ENCODE measurements at places on chromosomes 3 and 15. TPM values are rescaled to one million over a fixed set of nuclear protein-coding genes. Genes with fewer than 3 reads are reported as not detected.
A peak's percentile ranks its signal among the peaks of the same experiment; 100 is the strongest.

The NPAP1 gene
- total RNA-seq, result not detected

The GPR149 gene
- total RNA-seq, result not detected

The GPR160 gene
- 5.0 TPM for total RNA-seq

The WWTR1 gene
- 0.60 TPM for total RNA-seq

DNA sequence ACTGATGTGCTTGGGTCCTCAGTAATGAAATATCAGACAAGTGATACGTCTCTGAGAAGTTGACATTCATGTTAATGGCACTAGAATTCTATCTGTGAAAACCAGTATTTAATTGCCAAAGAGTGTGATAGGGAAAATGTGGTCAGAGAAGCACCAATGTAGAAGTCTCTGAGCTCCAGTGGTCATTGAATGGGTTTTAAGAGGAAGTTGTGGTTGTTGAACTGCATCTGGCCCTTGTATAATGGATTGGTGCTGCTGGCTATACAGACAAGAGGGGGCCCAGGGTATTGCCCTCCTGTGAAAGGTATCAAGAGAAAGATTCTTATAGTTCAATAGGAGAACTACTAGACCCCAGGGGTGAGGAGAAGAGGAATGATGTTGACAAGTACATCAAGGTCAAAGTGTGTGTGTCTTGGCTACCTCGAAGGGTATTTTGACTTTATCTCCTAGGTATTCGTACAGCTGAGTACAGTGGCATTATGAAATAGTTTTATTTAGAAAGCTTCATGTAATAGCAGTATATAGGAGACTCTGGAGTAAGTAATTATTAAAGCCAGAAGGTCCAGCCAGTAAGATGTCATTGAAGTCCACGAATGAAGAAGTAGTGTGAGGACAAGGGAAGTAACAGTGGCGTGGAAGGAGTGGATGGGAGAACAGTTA, 47.1 kb downstream of the CHD2 start:
- no peak for DNase-seq
- peaks cover 95% of the 10 kb centered on the region for H3K36me3 ChIP-seq
- no peaks in the 10 kb centered on the region for H3K4me1 ChIP-seq
- no peaks in the 10 kb centered on the region for H3K27me3 ChIP-seq

- H3K27ac ChIP-seq, result no peak overlapping the region
- no peaks in the 10 kb centered on the region for H3K36me3 ChIP-seq
- no peak for DNase-seq
- H3K4me1 ChIP-seq, result peaks cover 22% of the 10 kb centered on the region
- H3K4me3 ChIP-seq, result no peak overlapping the region
These were observed 18.9 kb upstream of the ATP8B4 start for GRCh38 chr15:50137893-50138292.

- no peaks in the 10 kb centered on the region for H3K36me3 ChIP-seq
- no peak overlapping the region for H3K4me3 ChIP-seq
- H3K4me1 ChIP-seq, result peaks cover 23% of the 10 kb centered on the region
- H3K27me3 ChIP-seq, result no peaks in the 10 kb centered on the region
- H3K27ac ChIP-seq, result no peak overlapping the region
These were observed 64.6 kb downstream of the RPN1 start for GRCh38 chr3:128585974-128586373.

DNA sequence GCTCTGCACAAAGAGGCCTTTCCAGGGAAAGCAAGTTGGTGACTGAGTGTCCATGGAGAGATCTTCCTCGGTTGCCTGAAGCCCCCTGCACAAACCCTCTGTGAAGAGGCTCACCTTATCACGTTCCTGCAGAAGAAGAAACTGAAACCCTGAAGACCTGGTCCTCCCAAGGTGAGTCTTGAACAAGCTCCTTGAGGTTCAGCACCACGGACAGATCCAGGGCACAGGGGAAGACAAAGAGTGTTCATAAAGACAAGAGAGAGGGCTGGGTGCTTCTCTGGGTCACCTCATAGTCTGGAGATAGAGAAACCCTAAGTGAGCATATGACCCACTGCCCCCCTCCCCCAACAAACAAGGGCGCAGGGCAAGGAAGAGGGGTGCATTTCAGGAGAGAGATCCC, 21.7 kb upstream of the TBC1D21 start:
- H3K27ac ChIP-seq, result no peak overlapping the region
- no peak overlapping the region for H3K4me3 ChIP-seq
- H3K36me3 ChIP-seq, result no peaks in the 10 kb centered on the region
- peak; percentile 31 for DNase-seq
- no peaks in the 10 kb centered on the region for H3K4me1 ChIP-seq
- H3K27me3 ChIP-seq, result no peaks in the 10 kb centered on the region

DNA sequence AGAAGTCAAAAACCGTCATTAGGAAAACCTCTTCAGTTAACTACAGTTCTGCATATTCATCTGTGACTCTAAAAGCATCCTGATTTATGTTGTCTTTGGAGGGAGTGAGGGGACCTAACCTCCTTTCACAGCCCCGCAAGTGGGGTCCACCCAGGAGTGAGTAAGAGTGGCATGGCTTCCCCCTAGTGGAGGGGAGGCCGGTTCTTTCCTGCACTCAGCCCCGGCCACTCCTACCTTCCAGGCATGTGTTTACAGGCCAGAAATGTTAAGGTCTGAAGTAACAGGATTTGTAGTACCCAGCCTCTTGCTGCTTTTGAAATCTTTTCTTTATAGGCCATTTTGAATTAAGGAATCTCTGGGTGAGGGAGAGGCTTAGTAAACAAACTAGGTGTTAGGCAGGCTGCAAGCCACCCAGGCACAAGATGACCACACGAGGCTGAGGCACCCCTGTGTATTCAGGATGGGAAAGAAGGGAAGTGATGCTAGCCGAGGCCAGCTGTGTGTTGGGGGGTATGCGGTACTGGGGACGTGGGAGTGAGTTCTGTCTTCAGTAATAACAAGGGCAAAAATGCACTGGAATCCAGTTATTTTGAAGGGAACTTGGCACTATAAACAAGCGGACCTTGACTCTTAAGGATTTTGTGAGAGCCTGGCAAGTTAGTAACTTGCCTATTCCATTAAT, 50.5 kb downstream of the CTDSPL start:
- no peak overlapping the region for H3K27ac ChIP-seq
- no peaks in the 10 kb centered on the region for H3K36me3 ChIP-seq
- peak; percentile 25 for DNase-seq

- no peaks in the 10 kb centered on the region for H3K27me3 ChIP-seq
- peak overlapping the region; percentile 39 for H3K4me3 ChIP-seq
- peak overlapping the region; percentile 92 for H3K27ac ChIP-seq
- peak; percentile 39 for DNase-seq
- no peaks in the 10 kb centered on the region for H3K36me3 ChIP-seq
- peaks cover 5% of the 10 kb centered on the region for H3K4me1 ChIP-seq
These were observed 89.5 kb upstream of the CHD2 start for GRCh38 chr15:92810418-92811138.

GRCh38 chr3:20646425-20646824, 460.4 kb upstream of the SGO1 start:
- H3K4me1 ChIP-seq, result no peaks in the 10 kb centered on the region
- H3K4me3 ChIP-seq, result no peak overlapping the region
- no peak for DNase-seq
- H3K36me3 ChIP-seq, result no peaks in the 10 kb centered on the region
- H3K27me3 ChIP-seq, result no peaks in the 10 kb centered on the region

GRCh38 chr15:50751394-50751793, 14.1 kb downstream of the SPPL2A start:
- no peak overlapping the region for H3K27ac ChIP-seq
- no peaks in the 10 kb centered on the region for H3K4me1 ChIP-seq
- H3K36me3 ChIP-seq, result peaks cover 21% of the 10 kb centered on the region
- no peaks in the 10 kb centered on the region for H3K27me3 ChIP-seq
- H3K4me3 ChIP-seq, result no peak overlapping the region
- DNase-seq, result no peak

- H3K36me3 ChIP-seq, result no peaks in the 10 kb centered on the region
- H3K4me3 ChIP-seq, result no peak overlapping the region
- no peak overlapping the region for H3K27ac ChIP-seq
- H3K4me1 ChIP-seq, result peaks cover 64% of the 10 kb centered on the region
- H3K27me3 ChIP-seq, result no peaks in the 10 kb centered on the region
- peak; percentile 61 for DNase-seq
These were observed 7.8 kb downstream of the LINGO1 start for GRCh38 chr15:77624868-77625267.

GRCh38 chr3:129653019-129653418, 46.5 kb upstream of the PLXND1 start:
- 0 out of 3 replicates have a peak, but pooled peaks cover 7% of the 10 kb centered on the region for H3K36me3 ChIP-seq
- no peaks in the 10 kb centered on the region for H3K27me3 ChIP-seq
- DNase-seq, result no peak
- peaks cover 13% of the 10 kb centered on the region for H3K4me1 ChIP-seq

DNA sequence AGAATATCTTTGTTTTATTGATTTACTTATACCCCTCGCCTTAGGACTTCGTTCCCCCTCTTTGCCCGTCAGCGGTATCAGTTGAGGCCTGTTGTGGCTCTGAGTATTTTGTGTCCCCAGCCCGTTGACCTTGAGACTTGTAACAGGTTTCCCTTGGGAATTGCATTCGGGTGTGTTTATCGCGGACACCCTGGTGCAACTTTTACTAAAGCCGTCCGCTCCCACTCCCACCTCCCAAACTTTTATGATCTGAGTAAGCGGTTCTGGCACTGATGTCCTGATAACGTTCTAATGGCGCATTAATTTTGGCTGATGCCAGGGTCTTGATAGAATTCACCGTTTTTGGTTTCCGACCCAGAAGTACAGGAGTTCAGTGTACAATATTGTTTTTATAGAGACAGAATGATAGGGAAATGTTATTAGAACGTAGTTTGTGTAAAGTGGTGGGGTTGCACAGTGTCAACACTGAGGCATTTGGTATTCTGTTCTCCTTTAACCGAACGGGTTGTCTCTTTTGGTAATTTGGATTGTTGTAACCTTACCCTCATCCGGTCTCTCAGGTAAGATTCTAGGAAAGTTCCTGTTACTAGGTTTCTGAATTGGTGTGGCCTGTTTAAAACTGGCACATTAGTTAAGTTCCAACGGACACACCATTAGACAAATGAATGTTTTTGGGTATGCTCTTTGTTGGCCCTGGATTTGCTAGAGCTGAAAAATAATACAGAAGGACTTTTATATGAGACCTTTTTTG, 47.8 kb downstream of the OIP5 start:
- peak overlapping the region; percentile 87 for H3K4me3 ChIP-seq
- peak overlapping the region; percentile 98 for H3K27ac ChIP-seq
- no peak for DNase-seq
- H3K27me3 ChIP-seq, result no peaks in the 10 kb centered on the region
- H3K4me1 ChIP-seq, result peaks cover 12% of the 10 kb centered on the region
- peaks cover 58% of the 10 kb centered on the region for H3K36me3 ChIP-seq

DNA sequence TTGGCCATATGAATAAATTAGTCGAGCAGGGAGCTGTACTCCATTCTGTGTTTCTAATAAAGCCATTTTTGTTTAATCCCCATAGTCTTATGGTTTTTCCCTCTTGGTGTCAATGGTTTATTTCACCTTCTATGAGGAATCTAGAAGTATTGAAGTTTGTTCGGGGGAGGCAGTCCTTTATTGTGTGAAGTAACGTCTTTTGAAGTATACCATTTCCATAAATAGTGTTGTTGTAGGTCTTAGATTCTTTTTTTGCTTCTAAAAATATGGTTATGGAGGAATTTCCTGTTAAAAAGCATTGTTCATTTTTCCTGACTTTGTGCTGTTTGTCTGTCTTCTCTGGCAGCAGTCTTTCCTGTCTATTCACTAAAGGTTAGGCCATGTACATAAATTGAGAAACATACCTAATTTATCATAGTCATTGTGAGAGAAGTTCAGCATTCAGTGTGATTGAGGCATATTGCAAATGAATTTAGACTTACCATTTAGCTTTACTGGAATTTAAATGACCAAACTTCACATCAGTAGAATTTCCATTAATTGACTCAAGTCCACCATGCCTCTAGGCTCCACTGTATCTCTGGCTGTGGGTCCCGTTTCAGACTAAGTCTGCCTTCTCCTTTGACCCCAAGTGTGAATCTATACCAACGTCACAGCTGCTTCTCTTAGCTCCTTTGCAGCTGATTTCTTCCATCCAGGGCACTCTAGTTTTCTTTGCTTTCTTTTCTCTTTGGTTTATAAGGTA, 37.3 kb downstream of the YEATS2 start:
- no peaks in the 10 kb centered on the region for H3K27me3 ChIP-seq
- no peaks in the 10 kb centered on the region for H3K4me1 ChIP-seq
- H3K4me3 ChIP-seq, result no peak overlapping the region
- DNase-seq, result no peak
- H3K27ac ChIP-seq, result no peak overlapping the region
- H3K36me3 ChIP-seq, result peaks cover 66% of the 10 kb centered on the region

DNA sequence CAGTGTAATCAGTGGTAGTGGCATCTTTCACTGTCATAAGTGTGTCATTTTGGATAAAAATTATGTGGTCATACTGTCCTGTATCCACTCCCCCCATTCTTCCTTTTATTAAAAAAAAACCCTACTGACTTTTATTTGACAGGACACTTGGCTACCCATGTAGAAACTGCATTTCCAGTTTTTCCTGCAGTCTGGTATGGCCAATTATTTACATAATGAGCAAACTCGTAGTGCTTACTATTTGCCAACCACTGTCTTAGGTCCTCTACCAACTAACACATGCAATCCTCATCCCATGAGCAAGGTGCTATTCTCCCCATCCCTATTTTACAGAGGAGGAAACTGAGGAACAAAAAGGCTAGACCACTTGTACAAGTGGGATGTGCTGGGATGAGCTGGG, 129.1 kb downstream of the MECOM start:
- H3K4me3 ChIP-seq, result no peak overlapping the region
- no peaks in the 10 kb centered on the region for H3K27me3 ChIP-seq
- DNase-seq, result no peak
- no peaks in the 10 kb centered on the region for H3K36me3 ChIP-seq
- H3K4me1 ChIP-seq, result no peaks in the 10 kb centered on the region
- no peak overlapping the region for H3K27ac ChIP-seq

DNA sequence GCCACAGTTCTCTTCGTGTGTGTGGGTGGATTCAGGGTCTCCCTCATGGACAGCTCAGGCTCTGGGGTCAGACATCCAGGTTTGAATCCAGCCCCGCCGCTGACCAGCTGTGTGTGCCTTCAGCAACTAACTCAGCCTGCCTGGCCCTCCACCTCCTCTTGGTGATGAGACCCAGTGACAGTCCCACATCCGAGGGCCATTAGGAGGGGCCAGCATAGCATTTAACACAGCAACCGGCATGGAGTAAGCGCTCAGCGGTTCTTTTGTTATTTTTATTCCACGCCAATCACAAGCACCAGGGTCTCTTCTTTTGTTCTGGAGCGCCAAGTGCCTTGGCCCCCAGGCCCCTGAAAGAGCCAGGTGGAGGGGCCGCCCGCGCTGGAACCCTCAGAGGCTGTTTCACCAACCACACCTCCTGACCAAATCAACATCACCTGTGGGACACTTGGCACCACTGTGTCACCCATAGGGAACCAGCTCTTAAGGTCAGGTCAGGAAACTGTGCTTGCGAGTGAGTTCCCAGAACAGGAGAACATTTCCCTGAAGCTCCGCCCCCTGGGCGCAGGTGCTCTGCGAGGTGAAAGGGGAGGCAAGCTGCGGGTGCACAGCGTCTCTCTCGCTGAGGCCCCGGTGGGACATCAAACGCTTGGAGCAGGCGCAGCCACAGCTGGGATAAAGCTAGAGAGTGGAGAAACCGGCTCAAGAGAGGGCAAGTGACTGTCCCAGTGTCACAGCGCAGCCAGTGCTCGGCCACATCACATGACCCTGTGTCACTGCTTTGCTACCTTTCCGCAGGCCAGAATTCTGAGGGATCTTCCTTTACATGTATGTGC, 311.3 kb downstream of the UACA start:
- H3K36me3 ChIP-seq, result no peaks in the 10 kb centered on the region
- H3K4me1 ChIP-seq, result peaks cover 40% of the 10 kb centered on the region
- no peak overlapping the region for H3K27ac ChIP-seq
- no peaks in the 10 kb centered on the region for H3K27me3 ChIP-seq
- peak; percentile 37 for DNase-seq
